ENCODE measurements at places on chromosomes 11 and 22.

- no peak for DNase-seq
Observed at GRCh38 chr11:125935618-125936199, 10.1 kb upstream of the VSIG10L2 start.

DNA sequence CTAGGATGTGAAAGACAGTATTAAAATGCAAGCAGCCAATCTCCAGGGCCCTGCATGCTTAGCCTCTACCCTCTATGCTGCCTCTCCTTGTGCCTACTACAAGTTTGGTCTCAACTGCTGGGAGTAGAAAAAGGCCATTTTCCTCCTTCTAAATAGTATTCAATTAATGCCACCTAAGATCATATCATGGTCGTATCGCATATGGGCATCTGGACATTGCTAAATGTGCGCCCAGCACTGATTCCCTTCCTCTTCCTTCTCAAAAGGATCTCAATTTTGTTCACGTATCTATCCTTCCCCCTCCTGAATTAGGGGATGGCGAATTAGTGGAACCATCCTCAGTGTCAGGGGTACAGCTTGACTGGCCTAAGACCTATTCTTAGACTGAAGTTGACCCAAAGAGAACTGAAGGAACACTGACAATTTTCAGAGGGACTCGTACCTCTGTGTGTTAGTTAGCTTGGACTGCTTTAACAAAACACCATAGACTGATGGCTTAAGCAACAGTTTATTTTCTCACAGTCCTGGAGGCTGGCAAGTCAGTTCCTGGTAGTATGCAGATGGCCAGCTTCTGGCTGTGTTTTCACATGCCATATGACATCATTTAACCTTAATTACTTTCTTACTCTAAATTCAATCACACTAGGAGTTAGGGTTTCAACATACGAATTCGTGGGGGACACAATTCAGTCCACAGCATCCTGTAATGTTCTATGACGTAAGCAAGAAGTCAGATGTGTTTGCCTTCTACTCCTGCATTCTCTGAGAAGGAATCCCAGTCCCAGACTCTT is 8.5 kb upstream of the NUP50 start:
- no peak for DNase-seq

DNA sequence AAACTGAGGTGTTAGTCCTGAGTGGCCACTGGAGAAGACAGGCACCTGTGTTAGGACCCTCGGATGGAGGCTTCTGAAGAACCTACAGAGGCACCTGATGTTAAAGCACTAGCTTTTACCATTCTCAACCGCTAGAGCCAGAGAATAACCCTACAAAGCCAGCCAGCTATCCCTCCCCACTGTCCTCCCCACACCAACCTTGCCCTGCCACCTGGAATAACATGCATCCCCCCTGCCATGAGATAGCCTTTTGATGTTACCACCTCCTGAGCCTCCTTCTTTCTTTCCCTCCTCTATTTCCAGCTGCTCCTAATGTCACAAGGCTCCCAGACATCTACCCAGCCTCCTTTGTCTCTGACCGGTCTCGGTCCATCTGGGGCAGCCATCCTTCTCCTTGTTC is 28.1 kb downstream of the COMMD9 start:
- no peak for DNase-seq

DNA sequence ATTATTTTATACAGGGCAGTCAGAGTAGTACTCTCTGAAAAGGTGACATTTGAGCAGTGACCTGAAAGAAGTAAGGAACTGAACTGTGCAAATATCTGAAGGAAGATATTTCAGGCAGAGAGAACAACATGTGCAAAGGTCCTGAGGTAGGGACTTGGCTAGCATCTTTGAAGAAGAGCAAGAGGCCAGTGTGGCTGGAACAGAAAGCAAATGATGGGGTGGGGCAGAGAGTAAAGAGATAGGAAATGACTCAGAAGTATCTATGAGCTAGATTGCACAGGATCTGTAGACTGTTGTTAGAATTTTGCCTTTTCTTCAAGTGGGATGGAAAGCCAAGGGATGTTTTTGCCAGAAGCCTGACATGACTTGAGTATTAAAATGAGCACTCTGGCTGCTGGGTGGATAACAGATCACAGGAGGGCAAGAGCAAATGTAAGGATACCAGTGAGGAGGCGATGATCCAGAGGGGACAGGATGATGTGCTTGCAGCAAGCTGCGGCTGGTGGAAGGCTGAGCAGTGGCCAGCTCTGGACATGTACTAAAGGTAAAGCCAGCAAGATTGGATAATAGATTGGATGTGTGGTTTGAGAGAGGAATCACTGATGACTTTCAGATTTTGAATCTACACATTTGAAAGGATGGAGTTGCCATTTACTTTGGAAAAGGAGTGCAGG is 33.2 kb upstream of the TTC12 start:
- DNase-seq = no peak

GRCh38 chr22:48919187-48919590 is 908.5 kb downstream of the BRD1 start:
- no peak for DNase-seq

DNA sequence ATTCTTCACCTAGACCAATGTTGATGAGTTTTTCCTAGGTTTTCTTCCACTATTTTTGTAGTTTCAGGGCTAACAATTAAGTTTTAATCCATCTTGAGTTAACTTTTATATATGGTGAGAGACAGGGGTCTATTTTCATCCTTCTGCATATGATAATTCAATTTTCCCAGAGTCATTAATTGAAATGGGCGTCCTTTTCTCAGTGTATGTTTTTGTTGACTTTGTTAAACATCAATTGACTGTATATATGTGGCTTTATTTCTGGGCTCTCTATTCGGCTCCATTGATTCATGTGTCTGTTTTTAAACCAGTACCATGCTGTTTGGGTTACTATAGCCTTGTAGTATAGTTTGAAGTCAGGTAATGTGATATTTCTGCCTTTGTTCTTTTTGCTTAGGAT is 282.1 kb downstream of the INSC start:
- DNase-seq = no peak

- DNase-seq = no peak
Observed at GRCh38 chr11:74540270-74540669, 46.7 kb upstream of the LIPT2 start.

DNA sequence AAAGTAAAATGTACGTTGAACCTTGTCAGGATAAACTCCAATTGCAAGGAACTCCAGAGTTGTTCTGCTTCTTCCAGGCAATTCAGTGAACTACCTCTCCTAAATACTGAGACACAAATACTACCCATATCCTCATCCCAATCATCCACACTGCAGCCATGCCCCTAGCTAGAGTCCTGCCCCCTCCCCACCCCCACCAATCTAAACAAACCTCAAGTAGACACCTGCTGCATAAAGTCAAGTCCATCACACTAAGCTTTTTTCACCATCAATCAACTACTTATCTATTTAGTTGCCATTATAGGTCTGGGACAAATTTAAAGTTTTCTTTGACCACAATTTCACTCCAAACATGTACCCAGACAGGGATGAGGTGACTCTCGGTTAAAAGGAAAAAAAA is 93.2 kb upstream of the APOA1 start:
- DNase-seq = no peak

DNA sequence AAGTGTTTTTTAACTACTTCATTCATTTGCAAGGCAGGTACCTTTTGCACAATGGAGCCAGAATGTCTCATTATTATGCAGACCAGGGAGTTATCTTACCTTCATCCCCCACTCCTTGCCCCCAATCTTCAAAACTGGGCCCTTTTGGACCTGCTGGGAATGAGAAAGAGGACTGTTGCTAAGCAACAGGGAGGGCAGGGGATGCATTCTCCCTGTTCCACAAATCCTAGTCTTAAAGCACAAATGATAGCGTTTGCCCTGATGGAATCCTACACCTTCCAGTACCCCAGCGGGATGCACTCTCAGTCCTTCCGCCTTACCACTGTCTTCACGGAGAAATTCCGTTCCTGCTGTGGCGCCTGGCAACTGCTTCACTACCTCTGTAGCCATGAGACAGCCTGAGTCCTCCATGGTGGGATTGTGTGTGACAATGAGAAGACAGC is 4.1 kb upstream of the KCNJ1 start:
- no peak for DNase-seq

DNA sequence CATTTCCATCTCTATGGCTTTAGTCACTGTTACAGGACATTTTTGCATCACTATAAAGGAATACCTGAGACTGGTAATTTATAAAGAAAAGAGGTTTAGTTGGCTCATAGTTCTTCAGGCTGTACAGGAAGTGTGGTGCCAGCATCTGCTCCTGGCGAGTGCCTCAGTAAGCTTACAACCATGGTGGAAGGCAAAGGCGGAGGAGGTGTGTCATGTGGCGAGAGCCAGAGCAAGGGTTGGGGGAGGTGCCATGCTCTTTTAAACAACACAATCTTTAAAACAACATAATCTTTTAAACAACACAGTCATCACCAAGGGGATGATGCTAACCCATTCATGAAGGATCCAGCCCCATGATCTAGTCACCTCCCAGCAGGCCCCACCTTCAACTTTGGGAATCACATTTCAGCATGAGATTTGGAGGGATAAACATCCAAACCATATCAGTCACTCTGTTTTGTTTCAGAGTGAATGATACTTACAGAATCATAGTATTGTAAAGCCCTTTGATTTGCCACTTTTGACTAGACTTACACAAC is 103.3 kb downstream of the PDE3B start:
- DNase-seq = no peak

GRCh38 chr11:70055444-70055843 is 22.7 kb upstream of the ANO1 start:
- no peak for DNase-seq

GRCh38 chr11:85682330-85683305 is 3.4 kb downstream of the CCDC89 start:
- DNase-seq = peak; percentile 49

GRCh38 chr11:99238401-99238800 is 217.7 kb downstream of the CNTN5 start:
- DNase-seq = no peak

DNA sequence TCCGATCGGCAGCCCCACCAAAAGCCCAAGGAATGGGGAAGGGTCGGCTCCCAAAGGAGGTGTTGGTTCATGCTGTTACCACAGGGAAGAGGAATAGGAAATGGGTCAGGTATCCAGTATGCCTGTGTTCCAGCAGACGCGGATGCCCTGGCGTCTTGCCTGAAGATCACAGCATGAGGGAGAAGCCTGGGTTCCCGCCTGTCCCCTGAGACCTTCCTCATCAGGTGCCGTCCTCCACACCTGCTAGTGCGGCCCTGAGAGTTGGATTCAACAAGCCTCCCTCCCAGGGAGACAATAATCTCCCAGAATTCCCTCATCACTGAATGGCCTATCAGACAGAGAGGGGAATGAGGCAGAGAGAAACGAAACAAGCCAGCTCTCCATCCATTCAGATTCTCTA is 92.2 kb downstream of the SPATA19 start:
- DNase-seq = no peak

DNA sequence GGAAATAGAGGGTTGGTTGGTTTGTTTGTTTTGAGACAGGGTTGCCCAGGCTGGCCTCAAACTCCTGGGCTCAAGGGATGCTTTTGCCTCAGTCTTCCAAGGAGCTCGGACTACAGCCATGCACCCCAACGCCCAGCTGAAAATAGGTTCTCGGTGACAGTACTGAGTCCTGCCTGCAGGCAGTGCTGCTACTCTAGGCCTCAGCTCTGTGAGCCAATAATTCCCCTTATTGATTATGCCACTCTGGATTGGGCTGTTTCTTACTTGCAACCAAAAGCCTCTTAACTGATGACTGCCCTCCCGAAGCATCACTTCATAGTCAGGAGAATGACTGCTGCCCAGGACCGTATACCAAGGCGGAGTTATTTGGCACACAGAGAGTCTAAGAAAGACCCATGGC is 1.2 kb upstream of the C11orf16 start:
- no peak for DNase-seq

- DNase-seq = peak; percentile 58
Observed at GRCh38 chr11:18731949-18732821, 6.2 kb upstream of the IGSF22 start.

DNA sequence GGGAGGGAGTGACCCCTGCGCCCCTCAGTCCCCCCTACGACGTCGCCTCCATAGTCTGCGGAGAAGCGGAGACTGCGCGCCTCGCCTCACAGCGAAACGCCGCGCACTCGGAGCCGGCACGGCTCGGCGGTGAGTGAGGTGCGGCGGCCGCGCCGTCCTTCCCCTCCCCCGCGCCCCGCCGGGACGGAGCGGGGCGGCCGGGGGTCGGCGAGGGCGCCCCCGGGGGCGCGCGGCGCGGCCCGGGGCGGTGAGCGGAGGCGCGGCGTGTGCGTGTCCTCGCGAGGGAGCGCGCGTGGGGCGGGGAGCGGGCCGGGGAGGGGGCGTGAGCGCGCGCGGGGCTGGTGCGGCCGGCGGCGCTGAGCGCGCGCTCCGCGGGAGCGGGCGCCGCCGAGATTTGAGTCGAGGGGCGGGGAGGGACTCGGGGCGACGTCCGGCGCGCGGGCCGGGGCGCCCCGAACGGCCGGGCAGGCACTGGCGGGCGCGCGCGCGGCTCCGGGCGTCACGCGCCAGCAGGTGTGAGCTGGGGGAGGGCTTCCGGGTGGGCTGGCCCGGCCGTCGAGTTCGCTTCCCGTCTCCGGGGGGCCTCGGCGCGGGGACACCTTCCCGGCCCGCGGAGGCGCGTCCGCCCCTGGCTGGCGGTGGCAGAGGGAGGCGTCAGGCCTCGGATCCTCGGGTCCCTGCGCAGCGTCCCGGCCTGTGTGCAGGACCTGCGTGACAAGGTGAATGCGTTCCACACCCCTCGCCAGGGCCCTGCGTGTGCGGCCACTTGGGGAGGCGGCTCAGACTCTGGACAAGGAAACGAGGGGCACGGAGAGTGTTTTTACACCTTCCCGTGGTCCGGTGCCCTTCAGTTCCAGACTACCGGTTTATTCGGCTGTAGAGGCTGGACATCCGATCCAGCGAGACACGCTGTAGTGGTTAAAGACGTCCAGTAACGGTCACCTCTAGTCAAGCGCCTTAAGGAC is 50.4 kb downstream of the FAM83F start:
- DNase-seq = peak; percentile 71

DNA sequence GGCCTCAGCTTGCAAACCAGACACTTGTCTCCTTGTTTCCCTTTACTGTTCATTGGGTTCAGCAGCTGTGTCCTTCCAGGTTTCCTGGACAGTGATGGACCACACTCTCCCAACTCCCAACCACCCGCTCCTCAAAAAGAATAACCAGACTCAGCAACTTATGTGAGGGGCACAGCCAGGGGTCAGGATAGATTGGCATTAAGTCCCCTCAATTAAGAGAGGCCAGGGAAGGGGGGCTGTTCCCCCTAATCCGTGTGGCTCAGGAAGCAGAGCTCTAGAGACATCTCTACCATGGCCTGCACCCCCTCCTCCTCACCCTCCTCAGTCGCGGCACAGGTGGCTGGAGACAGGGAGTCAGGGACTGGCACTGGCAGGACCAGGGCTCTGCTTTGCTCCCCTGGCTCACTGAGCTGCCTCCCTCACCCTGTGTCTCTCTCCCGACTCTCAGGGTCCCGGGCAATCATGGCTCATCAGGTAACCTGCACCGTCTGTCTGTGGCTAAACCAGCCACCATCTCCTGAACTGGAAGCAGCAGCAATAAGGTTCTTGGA is 111.7 kb downstream of the ZNF280B start:
- DNase-seq = no peak

DNA sequence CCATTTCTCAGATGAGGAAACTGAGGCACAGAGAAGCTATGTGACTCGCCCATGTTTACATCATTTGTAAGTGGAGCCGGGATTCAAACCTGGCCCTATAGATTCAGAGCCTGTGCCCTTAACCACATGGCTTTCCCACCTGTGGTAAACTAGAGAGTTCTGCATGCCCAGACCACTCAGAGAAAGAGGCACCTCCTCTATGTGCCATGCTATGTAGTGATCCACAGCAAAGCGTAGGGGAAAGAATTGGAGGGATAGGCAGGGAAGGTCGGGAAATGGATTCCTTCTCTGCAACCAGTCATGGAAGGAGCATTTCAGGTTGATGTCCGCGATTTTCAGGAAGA is 15.4 kb upstream of the POU2AF2 start:
- DNase-seq = no peak

- no peak for DNase-seq
Observed at GRCh38 chr11:45451766-45452440, 165.8 kb upstream of the SYT13 start.

GRCh38 chr11:33881651-33882503 is 10.0 kb downstream of the LMO2 start:
- no peak for DNase-seq

Data from activated CD8-positive, alpha-beta memory T cell treated with anti-CD3 and anti-CD28 coated beads for 48 hours (primary cell).